ENCODE measurements at places on chromosomes 3 and 15.
A peak's percentile ranks its signal among the peaks of the same experiment; 100 is the strongest.

DNA sequence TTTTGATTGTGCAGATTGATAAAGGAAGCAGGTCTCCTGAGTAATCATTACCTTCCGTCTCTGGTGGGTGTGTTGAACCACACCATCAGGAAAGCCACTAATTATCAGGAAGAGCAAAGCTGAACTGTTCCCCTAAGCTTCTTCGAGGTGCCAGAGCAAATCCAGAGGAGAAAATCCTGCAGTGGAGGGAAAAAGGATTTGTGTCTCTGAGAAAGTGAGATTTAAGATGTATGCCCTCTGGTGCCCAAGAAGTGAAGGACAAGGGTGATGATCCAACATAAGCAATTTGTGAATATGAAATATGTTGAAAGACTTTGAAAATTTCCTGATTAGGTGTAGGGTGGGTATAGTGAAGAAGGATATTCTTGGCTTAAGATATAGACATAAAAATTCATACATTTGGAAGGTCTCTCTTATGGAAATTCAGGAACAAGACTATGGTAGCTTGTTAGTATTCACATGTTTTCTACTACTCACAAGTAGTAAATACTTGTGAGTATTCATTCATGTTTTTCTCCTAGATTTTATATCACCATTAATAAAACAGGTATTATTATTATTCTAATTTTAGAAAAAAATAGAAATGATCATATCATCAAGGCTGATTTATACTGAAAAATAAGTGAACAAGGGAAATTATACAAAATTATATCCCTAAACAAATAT lies 34.8 kb downstream of the COMMD2 start:
- peak; percentile 69 for DNase-seq

GRCh38 chr3:106401666-106402490 lies 533.1 kb upstream of the CBLB start:
- DNase-seq = no peak

DNA sequence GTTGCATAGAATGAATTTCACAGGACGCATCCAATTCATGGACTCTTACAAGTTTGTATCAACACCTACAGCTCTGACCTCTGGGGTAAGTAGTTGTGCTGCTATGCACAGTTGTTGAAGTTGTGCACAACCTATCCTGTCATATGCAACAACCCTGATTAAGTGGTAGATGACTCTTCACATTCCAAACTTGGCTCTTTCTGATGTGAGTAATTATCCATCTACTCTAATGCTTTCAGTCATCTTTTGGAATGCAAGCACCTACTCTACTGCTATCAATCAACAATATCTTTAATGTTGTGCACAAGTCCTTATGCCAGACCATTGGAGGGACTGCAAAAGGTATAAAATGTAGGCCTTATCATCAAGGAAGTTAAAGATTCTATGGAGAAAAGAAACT lies 921.4 kb downstream of the MCTP2 start:
- DNase-seq = no peak

DNA sequence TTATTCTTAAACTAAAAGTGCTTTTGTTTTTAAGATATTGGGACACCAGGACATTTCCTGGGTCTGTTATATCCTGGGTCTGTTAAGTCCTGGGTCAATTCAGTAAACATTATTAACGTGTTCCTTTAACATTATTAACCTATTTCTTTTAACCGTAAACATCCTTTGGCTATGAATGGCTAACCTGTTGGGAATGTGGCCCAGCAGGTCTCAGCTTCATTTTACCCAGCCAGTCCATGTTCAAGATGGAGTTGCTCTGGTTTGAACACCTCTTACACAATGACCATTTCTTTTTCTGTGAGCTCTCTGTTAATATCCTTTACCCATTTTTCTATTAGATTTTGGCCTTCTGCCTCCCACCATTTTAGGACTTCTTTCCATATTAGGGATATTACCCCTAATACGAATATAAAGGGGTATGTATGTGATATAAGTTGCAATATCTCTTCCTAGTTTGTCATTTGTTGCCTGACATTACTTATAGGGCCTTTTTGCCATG lies 88.9 kb upstream of the NEDD4 start:
- no peak for DNase-seq

GRCh38 chr3:40053663-40054062 lies 244.3 kb downstream of the MYRIP start:
- no peak for DNase-seq

DNA sequence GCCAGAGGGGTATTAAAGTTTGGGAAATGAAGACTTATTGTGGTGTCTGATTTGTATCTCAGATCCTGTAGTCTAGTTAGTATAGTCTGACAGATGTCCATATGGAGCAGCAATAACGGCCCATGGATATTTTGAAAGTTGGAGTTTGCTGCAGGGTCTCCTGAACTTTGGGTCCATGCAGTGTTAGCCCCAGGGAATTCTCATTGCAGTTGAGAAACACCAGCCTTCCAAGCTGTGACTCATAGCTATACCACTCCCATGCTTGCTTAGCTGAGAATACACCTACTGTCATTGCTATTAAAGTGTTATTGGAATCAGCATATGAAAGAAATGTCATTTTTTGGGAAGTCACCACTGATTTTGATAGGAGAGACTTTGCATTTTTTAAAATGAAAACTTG lies 29.2 kb downstream of the TMOD2 start:
- no peak for DNase-seq
